Retina (tissue), 1 donor: ENCODE measurements at places on chromosomes 5 and 9.
A peak's percentile ranks its signal among the peaks of the same experiment; 100 is the strongest.

DNA sequence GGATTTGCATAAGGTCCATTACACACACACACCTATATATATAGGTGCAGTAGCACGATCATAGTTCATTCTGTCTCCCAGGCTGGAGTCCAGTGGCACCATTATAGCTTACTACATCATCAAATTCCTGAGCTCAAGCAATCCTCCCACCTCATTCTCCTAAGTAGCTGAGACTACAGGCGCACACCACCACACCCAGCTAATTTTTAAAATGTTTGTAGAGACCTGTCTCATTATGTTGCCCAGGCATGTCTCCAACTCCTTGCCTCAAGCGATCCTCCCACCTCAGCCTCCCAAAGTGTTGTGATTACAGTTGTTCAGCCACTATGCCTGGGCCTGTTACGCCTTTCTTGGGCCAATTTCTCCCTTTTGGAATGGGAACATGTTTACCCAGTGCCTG is 39.7 kb downstream of the DNAJB5 start:
- DNase-seq: no peak

DNA sequence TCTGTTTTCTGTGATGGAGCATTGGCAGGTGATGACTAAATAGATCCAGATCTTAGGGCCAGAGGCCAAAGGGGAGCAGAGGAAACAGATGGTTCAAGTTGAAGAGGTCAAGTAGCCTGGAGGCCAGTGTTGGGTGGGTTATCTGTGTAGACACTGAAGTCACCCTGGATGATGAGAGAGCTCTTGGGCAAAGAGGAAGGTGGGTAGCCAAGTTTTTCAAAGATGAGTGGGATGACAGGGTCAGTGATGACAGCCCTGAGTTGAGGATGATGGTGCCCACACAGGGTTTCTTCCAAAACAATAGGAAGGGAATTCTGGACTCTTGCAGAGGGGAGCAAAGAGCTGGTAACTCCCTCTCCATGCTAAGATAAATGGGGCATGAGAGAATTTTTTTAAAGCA is 76.6 kb downstream of the CD180 start:
- DNase-seq: no peak

GRCh38 chr9:36764364-36765076 is 191.8 kb downstream of the MELK start:
- no peak for DNase-seq

DNA sequence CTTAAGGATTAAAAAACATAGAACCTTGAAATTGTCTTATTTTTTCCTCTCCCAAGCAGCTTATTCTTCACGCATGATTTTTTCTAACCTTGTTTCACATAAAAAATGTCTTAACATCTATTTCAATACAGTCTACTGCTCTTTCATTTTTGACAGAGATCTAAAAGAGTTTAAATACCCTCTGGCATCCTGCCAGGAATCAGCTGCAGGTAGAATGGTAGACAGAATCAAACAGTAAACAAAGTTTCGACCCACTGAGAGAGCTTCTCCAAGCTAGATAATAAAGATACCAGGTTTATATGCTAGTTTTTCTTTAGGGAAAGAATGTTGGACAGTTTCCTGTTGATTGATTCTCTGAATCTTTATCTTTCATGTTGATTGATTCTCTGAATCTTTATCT is 555.8 kb upstream of the CDH9 start:
- no peak for DNase-seq

GRCh38 chr9:132055756-132056155 is 23.9 kb downstream of the MED27 start:
- no peak for DNase-seq

- no peak for DNase-seq
Measured at GRCh38 chr5:144697847-144698262, 527.2 kb downstream of the KCTD16 start.

- DNase-seq: peak; percentile 61
Measured at GRCh38 chr5:7745882-7746610, 104.9 kb downstream of the CFAP90 start.

- peak; percentile 89 for DNase-seq
Measured at GRCh38 chr5:142770650-142771609, 753 bp downstream of the ARHGAP26 start.

GRCh38 chr9:115957585-115957984 is 196.0 kb upstream of the PAPPA start:
- no peak for DNase-seq

GRCh38 chr5:126341906-126342630 is 81.1 kb upstream of the GRAMD2B start:
- DNase-seq: no peak

DNA sequence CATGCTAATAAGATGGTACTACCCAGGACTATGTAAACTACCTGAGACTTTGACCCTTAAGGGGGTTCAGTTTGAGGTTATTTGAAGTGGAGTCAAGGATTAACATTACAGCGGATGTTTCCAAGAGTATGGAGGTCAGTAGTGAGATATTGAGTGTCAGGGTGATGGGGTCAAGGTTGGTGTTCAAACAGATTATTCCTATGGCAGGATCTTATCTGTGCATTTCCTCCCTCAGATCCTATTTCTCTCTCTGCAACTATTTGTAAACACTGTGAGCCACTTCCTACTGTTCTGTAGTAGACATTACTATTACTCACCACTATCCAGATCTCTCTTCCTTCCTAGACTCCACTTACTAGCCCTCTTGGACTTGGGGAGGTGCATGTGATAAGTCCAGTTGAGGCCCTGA is 54.0 kb upstream of the STOM start:
- no peak for DNase-seq

DNA sequence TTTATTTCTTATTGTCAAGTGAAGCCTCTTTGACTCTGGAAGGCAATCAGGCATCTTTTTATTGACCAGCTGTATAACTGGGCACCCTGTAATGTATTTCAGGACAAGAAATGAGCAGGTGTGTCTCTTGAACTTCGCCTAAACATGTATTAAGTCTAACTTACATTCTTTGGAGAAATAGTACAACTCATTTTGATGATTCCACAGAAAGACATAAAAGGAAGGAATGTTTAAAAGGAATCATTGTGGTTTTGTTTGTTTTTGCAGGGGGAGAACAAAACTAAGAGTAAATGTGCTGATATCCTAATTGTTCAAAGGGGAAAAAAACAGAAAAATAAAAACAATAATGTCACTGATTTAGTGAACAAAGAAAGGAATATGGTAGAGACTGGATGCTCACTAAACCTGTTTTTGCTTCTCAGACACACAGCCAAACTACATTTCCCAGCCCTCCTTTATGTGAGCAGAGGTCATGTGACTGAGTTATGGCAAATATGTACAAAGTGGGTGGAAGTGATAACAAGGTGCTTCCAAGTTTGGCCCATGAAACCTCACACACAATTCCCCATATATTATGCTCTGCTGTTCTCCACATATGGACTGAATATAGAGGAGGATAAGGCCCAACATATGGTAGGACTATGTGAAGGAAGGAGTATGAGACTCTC is 150.6 kb upstream of the ACOT12 start:
- no peak for DNase-seq

DNA sequence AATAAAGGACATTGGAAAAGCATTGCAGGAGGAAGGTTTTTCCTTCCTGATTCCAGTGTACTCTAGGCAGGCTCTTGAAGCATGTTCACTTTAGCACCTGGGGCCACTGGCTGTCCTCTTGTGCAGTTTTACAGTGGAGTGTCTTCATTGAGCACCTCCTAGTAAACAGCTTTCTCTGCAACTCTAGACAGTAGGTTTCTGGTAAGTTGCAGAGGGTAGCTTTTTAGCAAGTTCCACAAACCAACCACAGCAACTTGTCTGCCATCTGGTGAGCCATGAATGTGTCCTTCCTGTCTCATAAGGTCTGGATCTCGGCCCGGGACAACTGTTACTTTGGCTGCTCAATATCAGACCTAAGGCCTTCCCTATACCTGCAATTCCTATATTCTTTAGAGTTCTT is 488.0 kb downstream of the MAN2A1 start:
- DNase-seq: no peak

GRCh38 chr5:102749416-102750030 is 5.6 kb upstream of the PAM start:
- no peak for DNase-seq

DNA sequence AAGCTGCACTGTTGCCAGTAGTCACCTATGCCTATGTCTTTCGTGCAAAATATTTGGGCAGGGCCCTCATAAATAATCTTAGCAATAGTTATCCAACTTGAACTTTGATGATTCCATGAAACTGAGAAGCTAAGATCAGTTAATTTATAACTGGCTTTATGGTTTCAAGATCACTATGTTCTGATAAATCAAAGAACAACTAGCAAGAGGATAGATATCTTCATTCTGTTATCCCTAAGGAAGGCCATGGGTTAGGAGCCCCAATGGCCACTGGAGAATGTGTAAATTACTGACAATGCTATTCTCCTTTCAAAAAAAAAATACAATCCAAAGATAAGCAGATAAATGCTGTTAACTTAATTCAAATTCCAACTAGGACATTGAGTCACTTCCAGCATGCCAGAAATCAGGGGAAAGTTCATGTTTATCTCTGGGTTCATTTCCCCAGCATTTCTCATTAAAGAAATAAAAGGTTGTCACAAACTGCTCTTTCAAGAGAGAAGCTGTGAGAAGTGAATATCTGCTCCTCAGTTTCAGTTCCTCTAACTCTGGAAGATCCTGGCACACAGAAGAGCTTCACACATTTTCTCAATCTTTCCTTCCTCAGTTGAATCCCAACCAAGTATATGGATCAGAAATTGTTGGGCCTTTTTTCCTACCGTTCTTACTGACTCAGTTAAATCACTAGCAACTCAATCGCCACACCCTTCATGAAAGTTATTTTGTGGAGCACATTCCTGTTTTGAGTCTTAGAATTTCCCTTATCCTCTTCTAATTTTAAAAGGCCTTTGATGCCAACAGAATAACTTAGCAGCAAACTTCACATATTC is 59.6 kb upstream of the SLC1A1 start:
- DNase-seq: no peak

GRCh38 chr5:2579126-2579525 is 172.4 kb downstream of the IRX2 start:
- no peak for DNase-seq

GRCh38 chr5:69368458-69369339 is 621 bp downstream of the AK6 start:
- no peak for DNase-seq

GRCh38 chr5:157566902-157567489 is 8.6 kb downstream of the ADAM19 start:
- DNase-seq: no peak

GRCh38 chr5:165108809-165109208 is 1603.4 kb downstream of the MAT2B start:
- no peak for DNase-seq

GRCh38 chr9:32906213-32906612 is 95.2 kb downstream of the APTX start:
- DNase-seq: no peak

DNA sequence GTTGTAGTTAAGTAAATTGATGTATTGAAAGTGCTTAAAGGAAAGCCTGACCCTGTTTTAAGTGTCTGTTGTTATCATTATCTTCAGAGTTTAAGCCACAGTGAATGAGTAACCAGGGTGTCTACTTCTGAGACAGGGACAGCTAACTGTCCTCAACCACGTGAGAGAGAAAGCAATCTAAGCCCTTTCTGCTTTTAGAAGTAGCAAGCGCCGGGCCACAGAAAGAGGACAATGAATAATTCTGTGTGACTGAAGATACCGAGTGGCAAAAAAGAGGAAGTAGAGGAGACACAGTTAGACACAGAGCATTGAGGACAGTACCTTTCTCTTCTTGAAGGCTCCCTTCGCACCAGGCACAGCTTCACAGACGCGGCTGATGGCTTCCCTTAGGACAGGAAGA is 86.3 kb downstream of the S1PR3 start:
- no peak for DNase-seq

GRCh38 chr5:160001457-160001856 is 7.5 kb upstream of the TTC1 start:
- DNase-seq: no peak

DNA sequence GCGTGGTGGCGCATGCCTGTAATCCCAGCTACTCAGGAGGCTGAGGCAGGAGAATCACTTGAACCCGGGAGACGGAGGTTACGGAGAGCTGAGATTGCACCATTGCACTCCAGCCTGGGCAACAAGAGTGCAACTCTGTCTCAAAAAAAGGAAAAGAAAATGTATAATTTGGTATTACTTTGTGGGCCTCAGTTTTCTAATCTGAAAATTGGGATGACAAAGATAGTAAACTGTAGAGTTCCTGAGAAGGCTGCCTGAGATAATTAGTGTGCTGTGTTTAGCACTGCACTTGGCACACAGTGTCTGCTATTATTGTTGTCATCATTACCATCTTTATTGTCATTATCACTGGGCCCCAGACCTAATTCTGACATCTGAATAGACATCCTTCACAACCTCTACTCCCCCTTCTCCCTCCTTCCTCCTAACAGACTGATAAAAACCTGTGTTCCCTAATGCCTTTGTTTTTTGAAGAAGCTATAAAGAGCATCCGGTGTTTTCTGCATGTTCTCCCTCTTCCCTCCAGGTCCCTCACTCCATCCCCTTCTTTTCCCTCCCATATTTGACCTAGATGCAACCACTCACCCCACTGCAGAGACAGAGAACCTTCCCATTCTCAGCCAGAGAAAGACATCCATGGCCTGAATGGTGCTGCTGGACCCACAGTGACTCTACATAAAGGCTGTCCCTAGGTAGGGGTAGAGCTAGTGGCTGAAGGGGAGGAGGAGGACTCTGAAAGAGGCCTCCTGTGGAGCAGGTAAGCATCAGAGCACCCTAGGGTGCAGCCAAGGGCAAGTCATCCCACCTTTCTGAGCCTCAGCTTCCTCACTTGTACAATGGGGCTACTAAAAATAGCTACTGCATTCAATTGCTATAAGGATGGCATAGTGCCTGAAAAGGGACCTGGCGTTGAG is 15.7 kb upstream of the CYSTM1 start:
- DNase-seq: no peak

- DNase-seq: no peak
Measured at GRCh38 chr9:114034196-114034595, 43.9 kb downstream of the AMBP start.

GRCh38 chr5:180829726-180830125 is 27.1 kb upstream of the MGAT1 start:
- no peak for DNase-seq

GRCh38 chr9:75242426-75242825 is 154.1 kb downstream of the OSTF1 start:
- DNase-seq: no peak

GRCh38 chr5:67144183-67144639 is 52.4 kb downstream of the CD180 start:
- no peak for DNase-seq

DNA sequence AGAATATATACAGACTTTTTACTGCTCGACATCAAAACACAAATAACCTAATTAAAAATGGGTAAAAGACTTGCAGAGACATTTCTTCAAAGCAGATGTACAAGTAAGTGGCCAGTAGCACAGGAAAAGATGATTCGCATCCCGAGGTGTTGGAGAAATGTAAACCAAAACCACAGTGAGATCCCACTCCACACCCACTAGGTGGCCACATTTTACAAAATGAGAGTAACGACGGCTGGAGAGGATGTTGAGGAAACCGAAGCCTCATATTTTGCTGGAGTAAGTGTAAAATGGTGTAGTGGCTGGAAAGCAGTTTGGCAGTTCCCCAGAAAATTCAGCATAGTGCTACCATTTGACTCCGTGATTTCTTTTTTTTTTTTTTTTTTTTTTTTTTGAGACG is 21.3 kb upstream of the GBGT1 start:
- peak; percentile 40 for DNase-seq
